GM12891 (cell line): ENCODE measurements at places on chromosomes 5 and 9.

- no peak for DNase-seq
Measured at GRCh38 chr9:117126871-117127270, 288.0 kb downstream of the ASTN2 start.

GRCh38 chr9:16817002-16817401, 53.5 kb downstream of the BNC2 start:
- DNase-seq: no peak

GRCh38 chr9:98825414-98825813, 17.9 kb downstream of the GALNT12 start:
- no peak for DNase-seq

GRCh38 chr9:72826996-72827949, 125.6 kb downstream of the ALDH1A1 start:
- no peak for DNase-seq

DNA sequence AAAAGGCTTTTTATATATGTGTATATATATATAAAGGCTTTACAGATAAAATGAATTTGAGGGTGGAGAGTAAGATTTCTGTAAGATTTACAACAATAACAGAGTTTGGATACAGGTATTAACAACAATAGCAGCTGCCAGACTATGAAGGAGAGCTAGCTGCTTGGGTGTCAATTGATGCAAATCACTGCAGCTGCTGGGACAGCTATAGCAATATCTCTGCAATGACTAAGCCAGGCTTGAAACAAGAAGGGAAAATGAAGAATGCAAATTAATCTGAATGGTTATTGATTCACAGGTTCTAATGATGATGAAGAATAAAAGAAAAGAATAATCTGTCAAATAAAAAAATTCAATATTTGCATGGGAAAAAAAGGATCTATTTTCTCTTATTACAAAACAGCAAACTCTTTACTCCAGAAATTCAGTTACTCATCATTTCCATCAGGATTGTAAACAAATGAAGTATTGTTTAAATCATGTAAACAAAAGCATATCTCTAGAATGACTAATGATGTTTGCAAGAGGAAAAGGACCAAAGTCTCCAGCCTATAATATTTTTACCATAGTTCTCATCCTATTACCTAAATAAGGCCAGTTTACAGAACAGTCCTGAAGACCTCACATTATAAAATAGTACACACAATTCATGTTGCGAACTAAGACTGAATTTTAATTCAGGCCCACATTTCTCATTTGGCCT, 219.0 kb downstream of the HTR1A start:
- no peak for DNase-seq

- no peak for DNase-seq
Measured at GRCh38 chr9:1839909-1840308, 175.2 kb upstream of the SMARCA2 start.

DNA sequence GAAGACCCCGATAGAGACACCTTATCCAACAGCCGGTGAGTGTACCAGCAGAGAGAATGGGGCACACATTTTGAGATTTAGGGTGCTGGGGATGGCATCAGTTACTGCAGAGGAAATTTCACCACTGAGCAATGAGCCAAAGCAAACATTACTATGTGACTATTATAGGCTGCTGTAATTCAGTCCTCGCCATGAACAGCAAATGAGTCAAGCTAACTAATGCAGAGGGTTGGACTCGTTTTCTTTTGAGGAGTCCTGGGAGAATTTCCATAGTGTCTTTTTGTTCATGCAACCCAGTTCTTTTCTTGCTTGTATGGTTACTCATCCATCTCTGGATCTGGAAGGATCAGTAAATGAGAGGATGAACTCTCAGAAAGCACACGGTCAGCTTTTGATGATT, 323.8 kb downstream of the PSAT1 start:
- no peak for DNase-seq

DNA sequence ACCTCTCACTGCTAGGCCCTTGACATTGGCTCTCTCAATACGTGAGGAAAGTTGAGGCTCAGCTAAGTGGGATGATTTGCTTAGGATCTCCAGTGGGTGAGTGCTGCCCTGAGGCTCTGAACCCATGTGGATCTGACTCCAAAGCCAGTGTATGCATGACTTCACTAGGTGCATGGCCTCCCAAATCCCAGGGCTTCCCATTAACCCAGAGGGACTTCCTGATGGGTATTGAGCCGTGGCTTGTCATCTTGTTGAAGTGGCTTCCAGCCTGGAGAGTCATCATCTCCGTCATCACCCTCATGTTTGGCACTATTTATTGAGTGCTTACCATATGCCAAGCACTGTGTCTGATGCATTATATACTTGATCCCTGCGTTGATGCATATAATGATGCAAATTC, 37.3 kb upstream of the TEX48 start:
- DNase-seq: no peak
